ENCODE measurements at places on chromosomes 1 and 21. TPM values are rescaled to one million over a fixed set of nuclear protein-coding genes. Genes with fewer than 3 reads are reported as not detected.
A peak's percentile ranks its signal among the peaks of the same experiment; 100 is the strongest.

Gene CLDN14
- polyA plus RNA-seq = 4.9 TPM

Gene KCNA10
- not detected for polyA plus RNA-seq

GRCh38 chr1:28035420-28035819 is 53.0 kb downstream of the EYA3 start:
- DNase-seq = no peak

GRCh38 chr1:232610192-232610901 is 19.6 kb downstream of the SIPA1L2 start:
- DNase-seq = no peak

- peak; percentile 64 for DNase-seq
These were observed 7.3 kb downstream of the UQCRHL start for GRCh38 chr1:15799928-15800835.

DNA sequence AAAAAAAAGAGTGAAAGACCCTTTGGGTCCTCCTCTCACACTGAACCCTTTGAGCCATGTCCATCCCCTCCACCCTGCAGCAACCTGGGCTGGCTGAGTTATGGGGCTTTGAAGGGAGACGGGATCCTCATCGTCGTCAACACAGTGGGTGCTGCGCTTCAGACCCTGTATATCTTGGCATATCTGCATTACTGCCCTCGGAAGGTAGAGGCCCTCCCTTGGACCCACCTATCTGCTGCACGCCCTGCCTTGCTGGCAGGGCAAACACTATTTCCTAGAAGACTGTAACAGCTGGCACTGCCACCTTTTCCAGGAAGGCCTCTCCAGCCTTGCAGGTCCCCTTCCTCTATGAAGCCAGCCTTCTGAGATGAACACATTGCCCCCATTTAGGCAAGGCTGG is 1.1 kb downstream of the SLC50A1 start:
- DNase-seq = no peak
